NCI-H1105 (cell line): ENCODE measurements at places on chromosomes 4 and X.
A peak's percentile ranks its signal among the peaks of the same experiment; 100 is the strongest.

DNA sequence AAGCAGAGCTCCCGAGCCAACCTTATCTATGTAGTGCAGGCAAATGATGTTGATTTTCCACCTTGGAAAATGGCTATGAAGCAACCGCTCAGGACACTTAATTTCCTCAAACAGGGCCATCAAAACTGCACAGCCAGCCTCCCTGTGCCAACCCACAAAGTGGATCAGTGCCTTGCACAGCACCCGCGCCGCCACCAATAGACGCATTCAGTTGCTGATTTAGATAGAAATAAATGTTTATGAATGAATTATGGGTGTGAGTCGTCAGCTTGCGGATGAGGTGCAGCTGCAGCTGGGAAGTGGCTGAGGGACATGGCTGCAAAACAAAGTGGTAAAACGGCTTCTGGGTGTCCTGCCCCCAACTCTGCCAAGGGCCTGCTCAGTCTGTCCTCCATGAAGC, 47.0 kb downstream of the SOD3 start:
- DNase-seq = no peak

GRCh38 chr4:167903291-167903721, 189.0 kb upstream of the ANXA10 start:
- no peak for DNase-seq

DNA sequence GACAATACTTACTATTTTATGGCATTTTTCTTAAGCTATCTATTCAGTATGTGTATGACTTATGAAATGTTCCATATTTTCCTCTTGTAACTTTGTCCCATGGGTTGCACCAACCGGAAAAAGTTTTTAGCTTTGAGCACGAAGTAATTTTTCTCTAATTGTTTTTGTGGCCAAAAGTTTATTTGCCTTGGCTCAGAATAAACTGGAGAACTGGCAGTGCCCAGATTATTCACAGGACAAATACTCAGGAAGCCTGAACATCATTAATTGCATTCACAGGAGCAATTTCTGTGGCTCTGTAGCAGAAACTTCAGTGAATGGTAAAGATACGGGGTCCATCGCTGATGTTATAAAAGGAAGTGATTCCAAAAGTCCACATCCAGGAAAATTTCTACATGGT, 184.5 kb downstream of the ARHGAP10 start:
- no peak for DNase-seq

DNA sequence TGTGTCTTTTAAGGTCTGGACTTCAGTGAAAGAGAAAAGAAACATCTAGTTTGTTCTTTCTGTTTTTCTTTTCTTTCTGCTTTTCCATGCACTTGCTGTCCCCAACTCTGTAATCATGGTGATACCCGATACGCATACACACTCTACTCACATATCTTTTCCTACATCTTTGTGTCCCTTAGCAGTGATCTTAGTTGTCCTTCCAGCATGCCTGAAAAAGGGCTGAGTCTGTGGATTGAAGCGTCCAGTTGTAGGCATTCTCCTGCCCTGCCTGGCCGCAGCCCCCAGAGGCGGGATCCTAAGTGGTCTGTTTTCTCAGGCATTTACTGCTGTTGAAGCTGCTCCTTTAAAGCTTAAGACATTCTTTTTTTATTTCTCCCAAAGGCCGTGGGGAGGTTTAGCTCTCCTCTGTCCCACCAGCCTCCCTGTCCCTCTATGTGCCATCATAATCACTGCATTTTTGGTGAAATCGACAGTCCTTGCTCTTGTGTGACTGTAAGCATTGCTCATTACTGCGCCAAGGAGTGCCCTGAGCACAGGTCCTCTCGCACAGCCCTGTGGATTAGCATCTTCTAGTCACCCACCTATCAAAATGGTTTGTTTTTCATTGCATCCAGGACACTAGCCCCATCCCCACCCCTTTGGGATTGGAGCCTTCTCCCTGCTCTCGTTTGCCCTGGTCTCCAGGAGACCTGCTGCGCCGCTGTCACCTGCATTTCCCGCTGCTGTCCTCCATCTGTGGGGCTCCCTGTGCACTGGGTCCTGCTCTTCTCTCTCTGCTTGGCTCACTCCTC, 4.4 kb downstream of the RGS12 start:
- DNase-seq = no peak

GRCh38 chrX:133005042-133005441, 46.6 kb upstream of the HS6ST2 start:
- DNase-seq = no peak

DNA sequence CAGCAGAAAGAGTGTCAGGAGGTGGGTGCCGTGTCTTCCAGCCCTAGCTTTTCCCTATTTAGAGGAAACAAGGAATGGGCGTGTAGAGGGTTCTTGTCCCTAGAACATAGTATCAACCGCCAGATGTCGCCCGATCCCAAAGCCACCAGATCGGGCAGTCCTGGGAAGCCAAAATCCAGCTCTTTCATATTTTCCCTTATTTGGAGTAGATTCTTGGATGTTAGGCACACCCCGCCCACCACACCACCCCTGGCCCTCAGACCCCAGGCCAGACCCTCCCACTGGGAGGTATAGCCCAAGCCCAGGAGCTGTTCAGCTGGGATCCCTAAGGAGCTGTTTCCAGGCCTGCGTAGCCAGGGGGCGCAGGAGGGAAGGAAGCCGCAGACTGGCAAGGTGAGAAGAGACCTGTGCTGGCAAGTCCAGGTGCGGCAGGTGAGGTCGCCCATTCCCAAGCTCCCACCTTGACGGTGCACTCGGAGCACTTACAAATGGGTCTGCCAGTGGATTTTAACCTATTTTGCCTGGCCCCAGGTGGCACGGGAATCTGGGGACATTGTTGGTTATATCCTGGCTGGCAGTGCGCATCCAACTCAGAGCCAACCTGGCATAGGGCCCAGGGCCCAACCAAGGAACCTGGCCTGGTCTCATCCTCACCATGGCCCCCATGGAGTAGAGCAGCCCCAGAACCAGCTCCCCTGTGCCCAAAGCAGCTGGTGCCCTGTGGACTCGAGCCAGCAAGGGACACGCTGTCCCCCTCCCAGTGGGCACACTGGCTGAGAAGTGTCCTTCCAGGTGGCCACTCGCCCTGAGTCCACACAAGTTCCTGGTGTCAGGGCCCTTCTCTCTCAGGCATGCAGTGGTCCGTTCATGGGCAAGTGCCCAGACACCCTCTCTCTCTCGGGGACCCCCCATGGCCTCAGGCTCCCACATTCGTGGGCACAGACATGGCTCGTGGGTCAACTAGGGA, 811 bp downstream of the FLNA start:
- peak; percentile 85 for DNase-seq

DNA sequence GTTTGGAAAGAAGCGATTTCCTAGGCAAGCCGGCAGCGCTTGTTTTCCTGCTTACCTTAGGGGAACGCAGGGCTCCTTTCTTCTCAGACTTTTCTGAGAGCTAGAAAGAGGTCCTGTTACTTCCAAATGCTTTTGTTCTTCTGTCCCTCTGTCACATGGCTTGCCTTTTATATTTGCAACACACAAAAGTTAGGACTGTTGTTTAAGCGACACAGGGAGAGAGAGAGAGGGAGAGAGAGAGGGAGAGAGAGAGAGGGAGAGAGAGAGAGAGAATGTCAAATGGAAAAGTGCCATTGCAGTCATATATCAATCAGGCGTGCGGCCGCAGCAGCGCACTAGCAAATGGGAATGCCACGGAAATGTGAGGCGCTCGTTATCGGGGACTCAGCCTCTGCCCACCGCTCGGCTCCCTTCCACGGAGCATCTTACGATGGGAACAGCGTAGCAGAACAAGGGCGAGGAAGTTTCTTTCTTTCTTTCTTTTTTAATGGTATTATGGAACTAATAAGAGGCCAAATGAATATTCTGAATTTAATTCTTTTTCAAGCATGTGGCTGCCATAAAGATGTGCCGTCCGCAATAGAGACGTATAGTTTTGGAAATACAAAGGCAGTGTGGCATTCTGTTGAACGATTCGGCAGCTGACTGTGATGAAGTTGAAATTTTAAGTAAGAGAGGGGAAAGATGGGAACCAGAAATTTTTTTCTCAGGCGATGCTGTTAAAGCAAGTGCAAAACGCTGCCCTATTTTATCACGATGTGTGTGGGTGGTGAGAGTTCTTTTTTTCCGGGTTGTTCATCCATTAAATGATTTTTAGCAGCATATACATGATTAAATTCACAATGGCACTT, at the start of gene NDP:
TSS of gene NDP (minus strand) at position 142 of the 851 bp plus-strand sequence. CDS start 14,745 bp downstream, outside the sequence.
- no peak for DNase-seq

- DNase-seq = no peak
Measured at GRCh38 chr4:86615501-86615900, 21.4 kb downstream of the PTPN13 start.

GRCh38 chr4:173405840-173406606, 7.1 kb upstream of the SCRG1 start:
- DNase-seq = no peak

GRCh38 chr4:7429601-7430078, 5.1 kb downstream of the PSAPL1 start:
- no peak for DNase-seq

DNA sequence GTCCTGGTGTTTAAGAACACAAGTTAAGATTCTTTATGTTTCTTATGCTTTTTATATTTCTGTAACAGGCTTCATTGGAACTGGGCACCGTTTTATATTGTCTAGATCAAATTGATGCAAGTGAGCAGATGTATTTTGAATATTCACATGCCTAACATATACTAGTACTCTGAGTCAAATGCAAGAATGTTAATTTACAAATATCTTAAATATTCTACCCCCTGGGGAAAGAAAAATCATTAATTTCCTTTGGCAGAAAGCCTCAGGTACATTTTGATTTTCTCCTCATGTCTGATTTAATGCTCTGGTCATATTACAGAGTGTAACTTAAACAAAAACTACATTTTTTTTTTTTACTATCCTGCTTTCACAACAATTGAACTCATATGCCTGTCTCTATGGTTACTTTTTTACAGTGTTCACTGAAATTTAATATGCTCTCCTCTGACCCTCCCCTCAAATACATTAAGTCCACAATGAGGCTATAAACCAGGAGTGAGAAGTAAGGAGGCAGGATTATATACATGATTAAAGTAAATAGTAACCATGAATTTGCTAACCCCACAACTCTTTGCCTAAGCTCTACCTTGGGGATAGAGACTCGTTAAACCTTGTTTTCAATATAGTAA, 2.4 kb upstream of the NSUN7 start:
- no peak for DNase-seq

DNA sequence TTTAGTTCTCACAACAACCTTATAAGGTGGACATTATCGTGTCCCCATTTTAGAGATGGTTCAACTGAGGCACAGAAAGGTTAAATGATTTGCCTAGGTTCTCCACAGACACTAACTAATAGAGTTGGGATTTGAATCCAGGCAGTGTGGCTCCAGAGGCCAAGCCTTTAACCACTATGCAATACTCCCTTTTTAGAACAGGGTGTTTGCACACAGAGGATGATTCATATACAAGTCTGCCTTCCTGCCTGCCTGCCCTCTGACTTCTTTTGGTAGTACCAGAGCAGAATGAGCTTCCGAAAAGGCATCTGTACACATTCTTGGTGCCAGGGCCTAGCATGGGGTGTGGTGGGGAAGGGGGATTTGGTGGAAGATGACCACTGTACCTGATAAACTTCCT, 150.8 kb upstream of the ARHGEF9 start:
- no peak for DNase-seq

GRCh38 chr4:79626611-79627010, 218.6 kb upstream of the GK2 start:
- no peak for DNase-seq

GRCh38 chrX:48487362-48487798, 11.4 kb downstream of the FTSJ1 start:
- DNase-seq = no peak

DNA sequence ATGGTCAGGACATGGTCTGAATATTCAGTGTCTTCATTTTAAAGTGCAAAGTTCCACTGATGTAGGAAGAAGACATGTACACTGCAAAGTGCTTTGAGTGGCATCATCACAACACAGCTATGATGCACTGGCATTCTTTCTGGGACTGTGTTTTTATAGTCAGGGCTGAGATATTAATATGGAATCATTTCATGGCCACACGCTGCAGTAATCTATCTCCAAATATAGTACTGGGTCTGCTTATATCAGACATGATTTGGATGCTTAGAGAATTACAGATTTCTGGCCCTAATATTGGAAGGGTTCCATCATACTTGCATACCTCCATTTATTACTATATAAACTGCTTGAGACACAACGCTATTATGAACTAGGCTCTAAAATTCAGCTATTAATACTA, 1170.9 kb downstream of the NLGN4X start:
- DNase-seq = no peak

DNA sequence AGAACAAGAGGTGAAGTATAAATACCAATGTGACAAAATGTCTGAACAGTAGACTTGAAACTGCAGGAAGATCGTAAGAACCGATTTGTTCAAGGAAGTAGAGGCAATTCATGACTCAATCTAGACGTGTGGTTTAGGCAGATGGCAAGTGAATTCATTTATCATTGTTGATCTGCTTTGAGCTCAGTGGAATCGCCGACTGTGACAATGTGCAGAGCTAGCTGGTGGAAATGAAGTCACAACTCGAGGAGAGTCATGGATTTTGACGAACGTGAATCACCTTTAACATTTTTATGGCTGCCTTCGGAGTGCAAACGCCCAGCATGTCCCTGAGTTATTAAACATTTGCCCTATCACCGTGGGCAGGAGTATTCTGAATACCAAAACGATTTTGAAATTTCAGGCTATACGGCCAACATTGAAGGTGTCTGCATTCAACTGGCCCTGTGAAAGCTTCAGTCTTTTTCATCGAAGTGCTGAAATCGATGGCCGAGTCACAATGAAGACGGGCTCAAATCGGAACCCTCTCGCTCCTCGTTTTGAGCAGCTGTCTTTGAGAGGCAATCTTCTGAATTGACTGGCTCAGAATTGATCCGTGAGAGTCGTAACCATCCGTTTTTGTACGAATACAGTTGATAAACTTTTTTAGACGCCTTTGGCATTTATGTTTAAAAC, 689 bp upstream of the OGT start:
- no peak for DNase-seq

DNA sequence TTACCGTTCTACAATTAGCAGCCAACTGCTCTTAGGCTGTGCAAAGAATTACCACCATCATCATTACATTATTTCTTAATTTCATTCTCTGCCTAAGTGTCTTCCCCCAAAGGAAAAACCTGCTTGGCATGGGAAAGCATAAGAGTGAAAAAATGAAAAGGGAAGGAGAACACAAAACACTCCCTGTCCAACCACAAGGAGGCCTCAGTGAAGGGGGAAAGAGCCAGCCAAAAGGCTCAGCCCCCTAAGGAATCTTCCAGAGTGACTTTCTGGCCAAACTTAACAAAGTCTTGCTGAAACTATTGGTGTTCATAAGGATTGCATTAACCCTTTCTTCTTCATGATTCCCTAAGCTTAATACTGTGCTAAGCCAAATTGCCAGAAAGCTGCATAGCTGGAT, 287.4 kb downstream of the SMARCA1 start:
- no peak for DNase-seq

- DNase-seq = no peak
Measured at GRCh38 chr4:8040607-8041006, 100.9 kb upstream of the AFAP1 start.

DNA sequence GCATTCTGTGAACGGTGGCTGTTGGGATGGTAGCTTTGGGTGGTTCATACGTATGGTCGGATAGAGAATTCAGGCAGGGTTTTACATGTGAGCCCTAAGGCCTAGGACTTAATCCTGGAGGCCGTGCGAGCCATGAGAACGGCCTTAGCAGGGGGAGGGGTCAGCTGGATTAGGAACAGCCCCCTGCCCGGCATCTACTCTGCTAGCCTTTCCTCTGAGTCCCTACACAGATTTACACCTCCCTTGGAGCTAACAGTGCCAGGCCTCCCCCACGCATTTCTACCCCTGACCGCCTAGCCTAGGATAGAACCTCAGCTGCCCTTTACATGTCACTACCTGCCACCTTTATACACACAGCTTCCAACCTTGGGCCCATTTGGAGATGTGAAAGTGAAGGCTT, 7.1 kb downstream of the PRAF2 start:
- no peak for DNase-seq
